Activated CD8-positive, alpha-beta memory T cell treated with anti-CD3 and anti-CD28 coated beads for 1 hour (primary cell): ENCODE measurements at places on chromosomes 12 and 14.

DNA sequence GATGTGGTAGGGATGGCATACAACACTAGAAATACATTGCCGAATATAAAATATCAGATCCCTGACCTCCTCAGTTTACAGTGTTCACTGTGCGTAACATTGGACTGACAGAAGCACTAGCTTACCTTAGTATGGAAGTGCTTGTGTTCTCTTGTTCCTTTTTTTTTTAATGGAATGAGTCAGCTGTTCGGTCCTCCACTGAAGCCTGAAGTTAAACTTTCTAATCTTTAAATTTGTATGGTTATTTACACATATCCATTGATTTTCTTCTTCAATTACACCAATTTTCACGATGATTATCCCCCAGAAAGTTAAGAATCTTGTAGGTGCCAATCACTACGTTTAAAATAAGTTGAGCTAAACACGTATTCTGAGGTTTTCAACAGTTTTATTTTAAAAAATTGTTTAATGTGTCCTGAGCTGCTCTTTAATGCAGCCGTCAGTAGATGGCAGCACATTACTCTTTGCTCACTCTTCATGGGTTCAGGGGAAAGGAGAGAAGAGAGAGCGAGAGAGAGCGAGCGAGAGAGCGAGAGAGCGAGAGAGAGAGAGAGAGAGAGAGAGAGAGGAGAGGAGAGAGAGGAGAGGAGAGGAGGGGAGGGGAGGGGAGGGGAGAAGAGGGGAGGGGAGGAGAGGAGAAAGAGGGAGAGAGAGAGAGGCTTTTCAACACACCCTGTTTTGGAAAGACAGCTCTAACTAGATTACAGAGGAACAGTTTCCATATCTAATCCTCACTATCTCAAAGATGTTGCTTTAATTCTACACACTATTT lies 134.7 kb upstream of the SCAF11 start:
- DNase-seq: peak; percentile 19

GRCh38 chr12:1911598-1912575 lies 6.6 kb downstream of the CACNA2D4 start:
- no peak for DNase-seq

GRCh38 chr12:55978393-55978792 lies 4.5 kb downstream of the RAB5B start:
- DNase-seq: no peak

- DNase-seq: no peak
Measured at GRCh38 chr12:97464385-97465321, 2.0 kb downstream of the RMST start.

- DNase-seq: no peak
Measured at GRCh38 chr14:100150932-100151587, 8.4 kb downstream of the DEGS2 start.

GRCh38 chr14:73797543-73798265 lies 53.9 kb upstream of the PTGR2 start:
- no peak for DNase-seq

DNA sequence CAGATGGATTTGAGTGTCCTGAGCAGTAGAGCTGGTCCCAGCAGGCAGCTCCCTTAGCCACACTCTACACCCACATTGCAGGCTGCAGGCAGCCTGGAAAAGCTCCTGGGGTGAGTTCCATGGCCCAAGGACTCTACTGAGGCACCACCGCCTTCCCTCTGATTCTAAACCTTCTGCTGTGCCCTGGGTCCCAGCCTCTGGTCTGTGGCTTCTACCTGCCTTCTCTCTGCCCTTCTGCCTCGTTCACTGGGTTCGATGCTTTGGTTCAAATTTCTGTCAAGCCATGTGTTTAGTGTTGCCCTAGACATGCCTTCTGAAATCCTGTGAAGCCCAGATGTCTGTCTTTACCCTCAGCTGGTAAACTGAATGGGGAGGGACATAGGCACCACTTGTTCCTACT lies 1.5 kb upstream of the FGF6 start:
- DNase-seq: no peak

DNA sequence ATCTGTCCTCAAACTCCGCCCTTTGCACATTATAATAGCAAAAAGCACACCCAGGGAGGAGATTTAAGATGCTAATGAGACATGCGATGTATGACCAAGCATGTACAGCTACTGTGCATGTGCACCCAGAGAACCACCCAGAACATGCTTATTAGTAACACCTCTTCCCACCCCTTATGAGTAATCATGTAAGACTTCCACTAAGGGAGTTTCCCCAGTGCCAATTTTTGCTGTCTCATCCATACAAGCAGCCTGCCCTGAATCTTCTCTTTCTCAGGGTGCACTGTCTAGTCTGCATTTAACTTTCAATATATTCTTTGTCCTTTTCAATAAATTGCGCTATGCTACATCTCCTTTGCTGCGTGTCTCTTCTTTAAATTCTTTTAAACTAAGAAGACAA lies 830.0 kb upstream of the NOVA1 start:
- DNase-seq: no peak

- no peak for DNase-seq
Measured at GRCh38 chr14:94631536-94632304, 19.5 kb downstream of the SERPINA3 start.

- no peak for DNase-seq
Measured at GRCh38 chr14:103489621-103490020, 33.0 kb downstream of the CKB start.
